ENCODE measurements at places on chromosomes 6 and 20.
A peak's percentile ranks its signal among the peaks of the same experiment; 100 is the strongest.

DNA sequence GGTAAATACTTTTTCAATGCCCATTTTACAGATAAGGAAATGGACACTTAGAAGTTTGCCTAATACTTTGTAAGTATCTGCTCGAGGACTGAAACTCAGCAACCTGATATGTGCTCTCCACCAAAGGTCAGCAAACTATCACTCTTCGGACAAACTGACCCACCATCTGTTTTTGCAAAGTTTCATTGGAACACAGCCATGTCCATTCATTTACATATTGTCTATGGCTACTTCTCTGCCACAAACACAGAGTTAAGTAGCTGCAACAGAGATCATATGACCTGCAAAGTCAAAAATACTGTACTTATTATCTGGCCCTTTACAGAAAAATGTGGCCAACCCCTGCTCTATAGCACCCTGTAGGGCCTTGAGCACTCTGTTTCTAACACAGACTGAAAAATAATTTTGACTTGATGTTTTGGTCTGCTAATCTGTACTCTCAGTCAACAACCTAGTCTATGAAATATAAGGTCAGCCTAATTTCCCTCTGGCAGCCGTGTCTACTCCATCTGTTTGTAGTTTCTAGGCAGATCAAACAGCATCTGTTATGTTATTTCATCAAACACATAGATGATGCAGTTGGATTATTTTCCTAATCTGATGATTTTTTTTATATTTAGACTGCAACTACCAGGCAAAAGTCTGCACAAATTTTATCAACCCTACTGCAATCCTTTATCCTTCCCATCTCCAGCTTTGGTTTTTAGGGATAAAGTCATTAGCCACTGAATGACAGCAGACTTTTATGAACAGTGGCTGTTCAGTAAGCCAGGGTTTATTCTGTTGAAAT lies 41.4 kb upstream of the BEND6 start:
- DNase-seq: no peak

DNA sequence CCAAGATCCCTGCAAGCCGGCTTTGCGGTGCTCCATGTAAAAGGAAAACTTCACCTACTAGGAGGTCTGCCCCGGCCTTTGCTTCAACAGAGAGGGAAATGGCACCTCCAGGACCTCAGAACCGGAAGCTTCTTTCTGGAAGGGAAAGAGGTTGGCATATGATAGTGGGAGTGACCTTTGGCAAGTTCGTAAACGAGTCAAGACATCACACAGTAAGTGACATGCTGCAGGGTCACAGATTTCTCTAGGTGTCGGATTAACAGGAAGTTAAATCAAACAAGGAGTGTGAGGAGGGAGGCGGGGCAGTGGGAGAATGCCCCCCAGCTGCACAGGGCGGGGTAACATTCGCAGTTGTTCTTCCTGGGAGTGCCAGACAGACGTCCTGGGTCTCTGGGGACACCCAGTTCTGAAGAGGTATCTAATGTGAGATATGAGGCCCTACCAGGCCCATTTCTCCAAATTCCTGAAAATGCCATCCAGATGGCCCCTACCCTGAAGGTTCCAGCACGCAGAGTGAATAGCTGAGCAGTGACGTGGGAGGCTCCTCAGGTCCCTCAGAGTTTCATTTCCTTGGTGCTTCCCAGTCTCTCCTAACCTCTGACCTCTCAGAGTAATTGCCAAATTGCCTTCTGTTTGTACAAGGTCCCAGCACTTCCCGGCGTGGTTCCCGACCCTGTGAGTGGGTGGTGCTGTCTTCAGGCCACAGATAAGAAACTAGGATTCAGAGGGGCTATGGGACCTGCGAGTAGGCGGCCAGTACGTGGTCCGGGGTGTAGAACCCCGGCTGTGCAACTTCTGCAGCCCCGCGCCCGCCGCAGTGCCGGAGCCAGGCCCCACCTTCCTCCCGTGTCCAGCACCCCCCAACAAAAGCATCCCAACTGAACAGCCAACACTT lies 1.9 kb downstream of the RRBP1 start:
- DNase-seq: no peak

GRCh38 chr20:47102629-47103028 lies 208.0 kb downstream of the EYA2 start:
- DNase-seq: no peak

- no peak for DNase-seq
Observed at GRCh38 chr20:46699651-46700359, 9.6 kb upstream of the SLC2A10 start.

- no peak for DNase-seq
Observed at GRCh38 chr6:43020847-43021246, 576 bp upstream of the RRP36 start.

DNA sequence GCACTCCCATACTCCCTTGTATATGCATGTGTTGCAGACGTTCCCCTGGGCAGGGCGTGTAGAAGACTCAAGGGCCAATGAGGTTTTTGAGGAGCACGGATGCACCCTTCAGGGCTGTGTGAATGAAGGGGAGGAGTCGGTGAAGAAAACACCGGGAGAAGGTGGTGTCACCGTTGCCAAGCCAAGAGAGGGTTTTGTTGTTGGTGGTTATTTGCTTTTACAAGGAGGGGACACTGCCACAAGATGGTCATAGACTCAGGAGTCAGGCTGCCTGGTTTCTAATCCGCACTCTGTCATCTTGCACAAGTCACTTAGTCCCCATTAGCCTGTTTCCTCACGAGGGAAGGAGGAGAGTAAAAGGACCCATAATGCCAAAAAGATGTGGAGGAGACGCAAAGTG lies 124.0 kb downstream of the PXDC1 start:
- no peak for DNase-seq

DNA sequence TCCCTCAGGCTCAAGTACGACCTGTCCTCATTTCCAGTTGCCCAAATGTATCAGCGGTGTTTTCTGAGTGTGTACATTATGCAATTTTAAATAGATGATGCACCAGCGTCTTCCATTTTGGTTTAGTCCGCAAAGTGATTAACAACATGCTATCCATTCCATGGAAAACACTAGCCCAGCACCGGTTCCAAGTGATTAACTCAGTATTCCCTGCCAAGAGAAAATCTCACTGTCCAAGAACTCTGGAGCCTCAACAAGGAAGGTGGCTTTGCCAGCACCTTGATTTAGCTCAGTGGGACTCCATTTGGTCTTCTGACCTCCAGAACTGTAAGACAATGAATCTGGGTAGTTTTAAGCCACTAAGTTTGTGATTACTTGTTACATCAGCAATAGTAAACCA lies 107.2 kb downstream of the FOXC1 start:
- no peak for DNase-seq

- DNase-seq: no peak
Observed at GRCh38 chr6:2102966-2103365, 142.4 kb downstream of the GMDS start.

DNA sequence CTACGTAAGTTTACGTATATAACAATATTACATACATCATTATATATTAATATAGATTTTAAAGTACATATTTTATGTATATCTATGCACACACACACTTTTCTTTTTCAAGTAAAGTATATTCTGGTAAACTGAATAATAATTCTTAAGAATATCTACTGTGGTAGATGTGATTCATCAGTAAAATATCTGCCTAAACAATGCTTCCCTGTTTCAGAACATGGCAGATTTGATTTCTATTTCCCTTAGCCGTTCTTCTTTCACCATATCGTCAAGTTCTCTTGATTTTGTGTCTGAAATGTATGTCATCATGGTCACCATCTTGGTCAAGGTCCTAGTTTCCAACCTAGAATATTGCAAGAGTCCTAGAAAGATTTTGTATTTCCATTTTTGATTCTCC lies 195.6 kb downstream of the HDGFL1 start:
- peak; percentile 71 for DNase-seq

DNA sequence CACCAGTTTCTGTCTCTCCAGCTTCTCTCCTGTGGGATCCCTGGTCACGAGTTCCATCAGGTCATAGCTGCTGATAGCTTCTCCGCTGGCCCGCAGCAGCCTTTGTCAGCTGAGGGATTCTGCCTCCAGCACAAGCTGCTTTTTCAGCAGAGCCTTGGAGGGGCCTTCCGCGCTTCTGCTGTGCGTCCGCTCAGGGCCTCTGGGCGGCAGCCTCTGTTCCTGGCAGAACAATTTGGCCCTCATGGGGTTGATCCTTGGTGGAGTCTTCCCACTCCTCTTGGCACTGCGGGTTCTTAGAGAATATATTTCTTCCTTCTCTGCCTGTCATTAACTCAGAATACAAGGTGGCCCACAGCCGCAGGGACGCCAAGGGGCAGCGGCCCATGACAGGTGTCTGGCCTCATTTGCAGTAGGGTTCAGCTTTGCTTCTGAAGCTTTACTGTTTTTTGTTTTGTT lies 158.8 kb downstream of the DTNBP1 start:
- no peak for DNase-seq
